ENCODE measurements at places on chromosomes 11 and 22.

DNA sequence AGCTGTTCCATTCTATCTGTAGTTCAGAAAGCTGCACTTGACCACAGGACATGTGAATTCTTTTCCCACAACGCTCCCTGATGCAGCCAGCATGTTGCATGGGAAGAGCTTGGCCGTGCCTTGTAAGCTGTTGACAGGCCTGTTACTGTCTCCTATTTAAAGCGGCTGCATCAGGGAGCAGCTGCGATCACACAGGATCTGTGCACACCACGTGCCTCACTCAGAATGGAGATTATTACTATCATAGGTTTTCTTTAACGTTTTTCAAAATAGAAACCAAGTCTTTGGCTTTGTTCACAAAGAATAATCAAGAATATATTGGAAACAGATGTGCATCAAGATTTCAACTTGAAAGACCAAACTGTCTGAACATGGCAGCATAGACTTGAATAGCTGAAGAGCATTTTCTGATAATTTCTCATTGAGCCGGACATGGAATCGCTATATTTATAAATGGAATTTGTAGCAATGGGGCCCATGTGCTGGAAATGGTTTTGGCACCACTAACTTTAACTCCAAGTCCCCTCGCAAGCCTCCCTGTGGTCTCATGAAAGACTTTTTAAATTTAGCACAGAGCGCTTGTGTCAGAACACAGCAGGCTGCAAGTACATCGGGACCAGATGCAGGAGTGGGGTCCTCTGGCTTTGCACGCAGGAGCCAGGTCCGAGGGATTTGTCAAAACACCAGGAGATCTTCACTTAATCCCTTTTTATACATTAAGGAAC lies 40.8 kb upstream of the MYO18B start:
- no peak for DNase-seq

DNA sequence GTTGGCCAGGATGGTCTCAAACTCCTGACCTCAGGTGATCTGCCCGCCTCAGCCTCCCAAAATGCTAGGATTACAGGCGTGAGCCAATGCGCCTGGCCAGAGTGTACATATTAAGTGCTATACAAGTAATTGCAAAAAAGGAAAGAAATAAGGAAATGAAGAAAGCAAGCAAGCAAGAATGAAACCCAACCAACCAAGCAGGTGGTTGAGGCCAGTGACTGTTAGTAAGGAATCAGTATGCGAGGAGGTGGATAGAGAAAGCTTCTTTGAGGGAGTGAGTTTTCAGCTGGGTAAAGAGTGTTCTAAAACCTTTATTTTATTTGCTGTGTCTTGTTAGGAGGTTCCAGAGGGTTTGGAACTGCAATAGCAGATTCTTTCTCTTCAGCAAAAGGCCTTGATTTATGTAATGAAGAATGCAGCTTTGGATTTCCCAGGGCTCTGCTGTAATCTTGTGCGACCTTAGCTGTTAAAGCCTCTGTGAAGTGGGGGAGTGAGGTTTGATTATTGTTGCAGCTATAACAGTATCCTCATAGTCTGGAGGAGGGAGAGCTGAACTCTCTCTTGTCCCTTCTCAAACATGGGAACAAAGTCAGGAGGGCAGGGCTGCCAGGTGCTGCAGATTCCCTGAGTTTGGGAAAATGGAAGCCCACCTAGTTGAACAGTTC lies 5.7 kb downstream of the AMPD3 start:
- no peak for DNase-seq

- DNase-seq = no peak
These were observed 109.8 kb downstream of the PTPRJ start for GRCh38 chr11:48090174-48090573.

DNA sequence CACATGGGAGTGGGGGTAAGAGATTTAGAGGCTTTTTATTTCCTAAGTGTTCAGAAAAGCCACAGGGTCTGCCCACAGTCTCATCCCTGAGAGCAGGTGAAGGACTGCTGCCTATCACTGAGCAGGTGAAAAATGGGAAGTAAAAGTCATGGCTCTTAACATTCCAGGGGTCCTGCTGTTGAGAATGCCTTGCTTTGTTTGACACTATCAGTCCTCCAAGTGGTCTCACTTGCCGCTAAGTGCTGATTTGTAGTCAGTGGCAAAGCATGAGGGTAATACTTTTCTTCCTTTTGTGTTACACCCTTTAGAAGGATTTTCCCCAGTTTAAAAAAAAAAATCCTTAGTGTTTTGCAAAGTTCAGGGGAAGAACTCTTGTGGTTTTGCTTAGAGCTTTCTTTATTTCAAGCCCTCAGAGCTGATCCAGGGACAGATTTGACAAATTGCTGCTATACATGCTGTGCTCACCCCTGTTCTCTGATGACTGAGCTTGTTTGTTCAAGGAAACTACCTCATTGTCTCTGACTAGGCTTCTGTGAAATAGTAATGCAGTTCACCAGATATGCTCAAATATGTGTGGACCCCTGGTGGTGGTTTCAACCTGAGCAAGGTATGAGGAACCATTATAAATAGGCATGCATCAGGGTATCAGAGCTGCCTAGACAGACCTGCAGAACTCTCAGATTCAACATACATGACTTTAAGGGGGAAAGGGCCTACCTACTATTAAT lies 141.0 kb downstream of the ARHGAP42 start:
- DNase-seq = no peak

Measured in stimulated activated CD8-positive, alpha-beta memory T cell treated with anti-CD3 and anti-CD28 coated beads, Interleukin-7, amount 100 ng/mL, for 24 hours (primary cell).